ENCODE measurements at places on chromosomes 12 and 14.

- no peak for DNase-seq
Observed at GRCh38 chr12:64567570-64567969, 42.7 kb upstream of the RASSF3 start.

- peak; percentile 45 for DNase-seq
Observed at GRCh38 chr14:24806061-24806678, 172.2 kb upstream of the GZMB start.

DNA sequence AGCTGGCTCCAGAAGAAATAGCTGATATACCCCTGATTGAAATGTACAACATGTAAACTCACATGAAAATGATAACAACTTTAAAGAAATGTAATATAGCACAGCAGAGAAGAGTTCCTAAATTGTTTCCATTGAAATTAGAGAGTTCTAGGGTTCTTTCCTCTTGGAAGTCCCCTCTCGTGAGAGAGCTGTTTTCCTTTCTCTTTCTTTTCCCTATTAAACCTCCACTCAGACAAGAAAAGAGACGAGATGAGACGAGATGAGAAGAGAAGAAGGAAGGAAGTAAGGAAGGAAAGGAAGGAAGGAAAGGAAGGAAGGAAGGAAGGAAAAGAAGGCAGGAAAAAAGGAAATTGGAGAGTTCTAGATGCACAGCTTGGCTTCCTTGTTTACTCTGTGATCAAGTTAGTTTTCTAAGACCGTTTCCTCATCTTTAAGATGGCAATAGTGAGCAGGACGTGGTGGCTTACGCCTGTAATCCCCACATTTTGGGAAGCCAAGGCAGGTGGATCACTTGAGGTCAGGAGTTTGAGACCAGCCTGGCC lies 11.9 kb downstream of the DRAM1 start:
- no peak for DNase-seq

- no peak for DNase-seq
Observed at GRCh38 chr14:83638748-83639504, 1891.0 kb upstream of the FLRT2 start.

GRCh38 chr14:28577711-28578131 lies 188.9 kb upstream of the FOXG1 start:
- no peak for DNase-seq

DNA sequence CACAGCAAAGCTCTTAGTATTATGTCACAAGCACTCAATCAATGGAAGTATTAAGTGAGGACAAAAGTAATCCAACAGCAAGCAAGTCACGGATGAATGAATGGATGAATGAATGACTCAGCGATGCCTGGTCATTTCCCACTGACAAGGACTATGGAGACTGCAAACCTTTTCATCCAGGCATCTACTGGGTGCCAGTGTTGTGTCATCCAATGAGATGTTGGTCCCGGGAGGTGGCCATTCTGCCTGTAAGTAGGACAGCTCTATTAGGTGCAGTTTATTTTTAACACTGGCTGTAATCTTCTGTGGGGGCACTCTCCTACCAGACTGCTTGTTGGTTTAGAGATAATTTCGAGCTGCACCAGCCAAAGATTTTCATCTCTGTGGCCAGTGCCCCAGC lies 39.4 kb downstream of the STAB2 start:
- no peak for DNase-seq
